ENCODE measurements at places on chromosomes 11 and 22.

DNA sequence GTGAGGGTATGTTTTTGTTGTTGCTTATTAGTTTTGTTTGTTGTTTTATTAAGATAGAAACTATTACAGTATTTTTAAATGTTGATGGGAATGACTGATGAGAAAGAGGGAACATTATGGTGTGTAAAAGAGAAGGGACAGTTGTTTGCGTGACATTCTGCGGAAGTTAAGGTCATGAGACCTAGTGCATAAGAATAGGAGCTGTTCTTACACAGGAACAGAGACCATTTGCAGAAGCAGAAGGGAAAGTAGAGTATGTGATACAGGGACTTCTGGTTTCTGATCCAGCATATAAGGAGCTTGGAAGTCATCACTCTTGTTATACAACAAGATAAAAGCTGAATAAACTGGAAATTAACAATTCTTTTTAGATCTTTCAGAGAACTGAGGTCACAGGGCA, 299.2 kb upstream of the API5 start:
- no peak for DNase-seq

- no peak for DNase-seq
Observed at GRCh38 chr22:27391092-27391770, 410.3 kb downstream of the MN1 start.

GRCh38 chr11:124941703-124942102, 5.9 kb upstream of the HEPACAM start:
- DNase-seq, result no peak

GRCh38 chr11:18312663-18313420, 9.1 kb downstream of the HPS5 start:
- DNase-seq, result no peak

DNA sequence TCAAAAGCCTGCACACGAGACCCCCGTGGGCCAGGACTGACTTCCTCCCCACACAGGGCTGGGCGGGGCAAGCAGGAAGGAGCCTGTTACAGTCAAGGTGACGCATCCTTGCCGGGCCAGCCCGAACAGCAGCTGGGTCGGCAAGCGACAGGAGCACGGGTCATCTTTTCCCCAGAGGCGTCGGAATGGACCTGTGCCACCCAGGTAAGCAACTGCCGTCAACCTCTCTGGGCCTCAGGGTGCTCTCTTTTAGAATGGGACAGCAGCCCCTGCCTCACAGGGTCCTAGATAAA, at the start of gene CYTH4:
CYTH4 (plus strand) TSS at position 124 of the 293 bp plus-strand sequence; CDS start at position 186, 62 bp downstream.
- DNase-seq, result peak; percentile 75

GRCh38 chr11:124762105-124762623, at the start of gene ESAM:
Gene ESAM, minus strand, starts transcription at chr11:124762290. Its CDS starts 136 bp downstream, at chr11:124762154.
- DNase-seq, result peak; percentile 87

Measured in mucosa of descending colon (tissue), 3 donors.